ENCODE measurements at places on chromosomes 6 and 20.

GRCh38 chr20:4763261-4763660 is 41.6 kb downstream of the PRND start:
- no peak overlapping the region for H3K27ac ChIP-seq
- H3K4me3 ChIP-seq, result no peak overlapping the region
- H3K27me3 ChIP-seq, result peaks cover 20% of the 10 kb centered on the region
- no peak for DNase-seq

- no peak for DNase-seq
- H3K4me3 ChIP-seq, result no peak overlapping the region
- H3K27ac ChIP-seq, result no peak overlapping the region
- H3K36me3 ChIP-seq, result peaks cover 4% of the 10 kb centered on the region
Observed at GRCh38 chr20:51227744-51228143, 204.8 kb upstream of the KCNG1 start.

DNA sequence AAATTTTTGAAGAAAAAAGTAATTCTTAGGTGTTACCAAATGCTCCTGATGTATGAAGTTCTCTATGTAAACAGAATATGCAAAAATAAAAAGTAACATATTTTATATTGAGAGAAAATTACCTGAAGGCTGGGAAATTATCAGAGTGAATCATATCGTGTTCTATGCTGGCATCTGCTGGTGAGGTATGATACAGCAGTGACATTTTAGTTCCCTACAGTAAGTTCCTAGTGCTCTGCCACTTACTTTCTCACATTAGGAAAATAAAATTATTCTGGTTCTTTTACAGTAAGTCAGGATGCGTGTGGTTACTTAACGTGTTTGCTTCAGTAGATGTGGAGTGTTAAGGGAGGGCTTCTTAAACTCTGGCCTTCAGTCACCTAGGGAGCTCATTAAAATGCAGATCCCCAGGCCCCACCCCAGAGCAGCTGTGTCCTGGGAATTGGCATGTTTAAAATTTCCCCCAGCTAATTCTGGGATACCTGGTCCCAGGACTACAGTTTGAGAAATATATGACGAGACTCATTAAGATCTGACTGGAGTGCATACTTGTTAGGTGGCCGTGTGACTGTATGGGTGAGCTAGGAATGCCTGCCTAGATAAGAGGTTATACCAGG is 3.2 kb downstream of the ACTR5 start:
- no peak overlapping the region for H3K27ac ChIP-seq
- peaks cover 2% of the 10 kb centered on the region for H3K27me3 ChIP-seq
- H3K4me3 ChIP-seq, result no peak overlapping the region

GRCh38 chr20:64196847-64197306 is 32.6 kb downstream of the MYT1 start:
- peaks cover 33% of the 10 kb centered on the region for H3K27me3 ChIP-seq
- H3K4me3 ChIP-seq, result no peak overlapping the region
- no peaks in the 10 kb centered on the region for H3K4me1 ChIP-seq
- DNase-seq, result no peak
- no peak overlapping the region for H3K27ac ChIP-seq
- H3K36me3 ChIP-seq, result no peaks in the 10 kb centered on the region

DNA sequence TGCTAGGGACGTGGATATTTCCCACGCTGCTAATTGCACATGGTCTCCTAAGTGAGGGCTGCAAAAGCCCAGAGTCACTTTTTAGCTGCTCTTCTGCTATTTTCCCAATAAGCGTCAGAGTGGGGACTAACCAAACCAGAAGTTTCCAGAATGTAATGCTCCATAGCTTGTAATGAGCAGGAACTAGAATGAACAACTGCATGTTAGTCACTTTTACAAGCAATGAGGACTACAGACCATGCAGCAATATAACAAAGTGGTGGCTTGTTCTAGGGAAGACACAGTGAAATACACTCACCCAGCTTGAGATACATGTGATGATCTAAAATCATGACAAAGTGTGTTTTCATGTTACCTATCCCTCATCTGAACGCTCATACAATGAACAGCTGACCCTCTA is 314.1 kb upstream of the SGK1 start:
- H3K36me3 ChIP-seq, result no peaks in the 10 kb centered on the region
- H3K4me1 ChIP-seq, result peaks cover 5% of the 10 kb centered on the region
- DNase-seq, result no peak

DNA sequence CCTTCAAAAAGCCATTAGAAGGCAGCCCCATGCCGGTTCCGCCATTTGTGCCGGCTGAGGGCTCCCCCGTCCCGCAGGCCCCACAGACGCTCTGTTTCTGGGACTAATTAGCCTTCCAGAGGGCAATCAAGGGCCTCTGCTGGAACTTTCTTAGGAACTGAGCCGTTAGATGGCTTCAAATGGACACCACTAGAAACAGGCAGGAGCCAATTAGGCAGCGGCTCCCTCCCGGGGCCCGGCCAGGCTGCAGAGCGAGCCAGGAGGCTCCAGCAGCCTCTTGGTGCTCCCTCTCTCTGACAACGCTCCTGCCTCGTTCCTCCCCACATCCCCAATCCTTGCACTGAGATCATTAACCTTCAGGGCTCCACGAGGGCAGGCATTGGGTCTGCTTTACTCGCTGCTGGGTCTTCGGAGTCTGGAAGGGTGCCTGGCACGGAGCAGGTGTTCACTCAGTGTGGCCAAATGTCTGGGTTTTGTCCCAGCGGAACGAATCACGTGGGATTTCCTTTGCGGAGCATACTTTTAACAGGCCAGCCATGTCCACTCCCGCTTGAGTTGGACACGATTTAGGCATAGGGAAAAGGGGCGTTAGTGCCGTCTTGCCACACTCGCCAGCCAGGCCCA is 98.3 kb downstream of the TMEM242 start:
- peaks cover 6% of the 10 kb centered on the region for H3K27me3 ChIP-seq
- H3K36me3 ChIP-seq, result no peaks in the 10 kb centered on the region
- peak; percentile 56 for DNase-seq
- H3K4me1 ChIP-seq, result peaks cover 24% of the 10 kb centered on the region
- H3K4me3 ChIP-seq, result no peak overlapping the region
- no peak overlapping the region for H3K27ac ChIP-seq

GRCh38 chr6:109458774-109459531 is 3.4 kb upstream of the MICAL1 start:
- H3K4me1 ChIP-seq, result peaks cover 19% of the 10 kb centered on the region
- H3K27ac ChIP-seq, result no peak overlapping the region
- no peak overlapping the region for H3K4me3 ChIP-seq
- peaks cover 9% of the 10 kb centered on the region for H3K36me3 ChIP-seq
- H3K27me3 ChIP-seq, result no peaks in the 10 kb centered on the region
